T follicular helper cell (primary cell): ENCODE measurements at places on chromosomes 13 and 19.
A peak's percentile ranks its signal among the peaks of the same experiment; 100 is the strongest.

DNA sequence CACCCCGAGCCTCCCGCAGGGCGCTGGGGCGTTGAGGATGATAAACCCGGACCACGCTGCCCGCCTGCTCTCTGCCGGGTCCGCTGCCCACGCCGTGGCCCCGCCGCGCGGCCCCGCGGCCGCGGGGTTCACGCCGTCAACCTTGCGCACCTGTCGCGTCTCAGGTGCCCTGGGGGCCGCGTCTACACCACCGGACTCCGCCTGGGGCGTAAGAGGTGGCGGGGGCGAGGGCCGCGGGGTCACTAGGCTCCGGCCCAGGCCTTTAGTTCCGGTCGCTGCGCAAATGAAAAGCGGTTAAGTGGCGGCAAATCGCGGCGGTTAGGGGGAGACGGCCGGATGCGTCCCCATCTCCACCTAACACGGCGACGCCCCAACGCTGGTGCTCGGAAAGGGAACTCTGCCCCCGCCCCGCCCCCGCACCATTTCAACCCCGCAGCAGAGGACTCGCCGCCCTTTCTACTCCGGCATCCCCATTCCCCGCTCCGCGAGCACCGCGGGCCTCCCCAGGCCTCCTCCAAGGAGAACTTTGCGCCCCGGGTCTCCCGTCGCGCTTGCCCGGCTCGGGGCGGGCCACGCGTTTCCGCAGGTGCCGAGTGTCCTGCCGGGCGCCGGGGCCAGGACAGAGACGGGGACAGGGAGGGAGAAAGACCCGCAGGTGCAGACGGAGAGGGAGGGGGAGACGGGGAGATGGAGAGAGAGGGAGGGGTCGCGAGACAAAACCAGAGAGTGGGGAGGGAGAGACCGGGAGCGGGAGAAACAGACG is 4.3 kb downstream of the ONECUT3 start:
- DNase-seq: no peak

GRCh38 chr19:45800070-45800553 is 7.5 kb upstream of the DMWD start:
- no peak for DNase-seq

DNA sequence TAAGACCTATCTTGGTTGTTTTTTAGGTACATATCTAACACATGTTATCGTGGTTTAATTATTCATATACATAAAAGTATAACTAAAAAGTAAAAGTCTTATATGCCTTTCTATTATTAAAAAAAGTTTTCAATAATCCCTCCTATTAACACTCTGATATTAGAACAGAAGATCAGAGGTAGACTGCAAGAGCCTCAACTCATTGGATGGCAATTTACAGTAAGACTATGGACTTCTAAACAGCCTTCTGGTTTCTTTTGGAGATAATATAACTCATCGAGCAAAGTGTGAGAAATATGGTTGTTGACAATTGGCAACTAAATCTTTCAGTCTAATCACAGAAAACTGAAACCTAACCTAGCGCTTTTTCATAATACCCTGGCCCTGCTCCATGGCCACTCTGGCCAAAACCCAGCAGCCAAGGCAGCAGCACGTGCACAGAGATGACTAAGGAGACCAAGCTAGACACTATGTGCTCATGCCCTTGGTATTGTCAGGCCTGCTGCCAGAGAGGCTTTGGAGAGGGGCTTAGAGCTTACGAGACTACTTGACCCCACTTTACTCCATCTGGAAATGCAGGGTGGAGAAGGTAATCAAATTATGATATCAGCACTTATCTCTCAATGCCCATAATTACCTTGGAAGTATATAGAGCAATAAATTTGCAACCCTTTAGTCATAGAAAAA is 40.6 kb upstream of the EEF1AKMT1 start:
- no peak for DNase-seq

- no peak for DNase-seq
Measured at GRCh38 chr19:44602081-44602480, 11.3 kb upstream of the IGSF23 start.

- no peak for DNase-seq
Measured at GRCh38 chr19:51204321-51204720, 20.6 kb upstream of the CD33 start.

DNA sequence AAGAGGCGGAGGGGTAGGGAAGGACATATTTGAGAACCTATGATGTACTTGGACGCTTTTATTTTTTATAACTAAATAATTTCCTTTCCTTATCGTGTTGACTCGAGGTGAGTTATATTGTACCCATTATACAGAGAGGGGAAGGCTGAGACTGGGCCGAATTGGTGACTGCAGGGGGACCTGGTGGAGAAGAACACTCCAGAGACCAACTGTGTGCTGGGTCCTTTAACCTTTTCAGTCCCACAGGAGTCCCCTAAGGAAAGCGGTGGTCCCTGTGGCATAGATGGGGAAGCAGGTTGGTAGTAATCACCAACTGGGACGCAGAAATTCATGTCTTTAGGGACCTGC is 633 bp downstream of the MYH14 start:
- DNase-seq: no peak

DNA sequence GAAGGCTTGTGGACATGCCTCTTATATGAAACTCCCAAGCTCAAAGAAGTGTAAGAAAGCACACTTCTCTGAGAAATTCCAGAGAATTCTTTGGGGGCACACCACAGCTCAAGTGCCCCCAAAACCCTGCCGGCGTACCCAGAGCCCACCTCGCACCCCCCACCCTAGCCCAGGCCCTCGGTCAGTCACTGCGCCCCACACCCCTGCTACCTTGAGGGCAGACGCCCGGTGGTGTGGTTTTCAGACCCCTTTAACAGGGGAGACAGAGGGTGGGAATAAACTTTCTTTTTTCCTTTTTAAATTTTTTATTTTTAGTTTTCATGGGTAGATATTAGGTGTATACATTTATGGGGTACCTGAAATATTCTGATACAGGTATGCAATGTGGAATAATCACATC is 29.5 kb downstream of the PEPD start:
- no peak for DNase-seq

DNA sequence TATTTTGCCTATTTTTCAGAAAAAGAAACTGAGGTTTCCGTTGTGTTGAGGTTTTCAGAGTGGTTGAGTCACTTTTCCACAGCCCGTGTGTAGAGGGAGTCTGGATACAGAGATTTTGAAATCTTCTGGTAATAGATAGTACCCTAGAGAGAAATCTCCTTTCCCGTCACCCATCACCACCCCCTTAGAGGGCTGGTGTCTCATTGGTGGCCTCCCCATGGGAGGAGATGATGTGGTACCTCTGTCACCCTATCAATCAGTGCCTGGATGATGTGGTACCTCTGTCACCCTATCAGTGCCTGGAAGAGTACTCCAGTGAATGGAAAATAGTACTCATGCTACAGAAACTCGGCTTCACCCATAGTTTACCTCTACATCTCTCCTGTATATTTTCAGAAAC is 42.2 kb upstream of the SERP2 start:
- DNase-seq: no peak

DNA sequence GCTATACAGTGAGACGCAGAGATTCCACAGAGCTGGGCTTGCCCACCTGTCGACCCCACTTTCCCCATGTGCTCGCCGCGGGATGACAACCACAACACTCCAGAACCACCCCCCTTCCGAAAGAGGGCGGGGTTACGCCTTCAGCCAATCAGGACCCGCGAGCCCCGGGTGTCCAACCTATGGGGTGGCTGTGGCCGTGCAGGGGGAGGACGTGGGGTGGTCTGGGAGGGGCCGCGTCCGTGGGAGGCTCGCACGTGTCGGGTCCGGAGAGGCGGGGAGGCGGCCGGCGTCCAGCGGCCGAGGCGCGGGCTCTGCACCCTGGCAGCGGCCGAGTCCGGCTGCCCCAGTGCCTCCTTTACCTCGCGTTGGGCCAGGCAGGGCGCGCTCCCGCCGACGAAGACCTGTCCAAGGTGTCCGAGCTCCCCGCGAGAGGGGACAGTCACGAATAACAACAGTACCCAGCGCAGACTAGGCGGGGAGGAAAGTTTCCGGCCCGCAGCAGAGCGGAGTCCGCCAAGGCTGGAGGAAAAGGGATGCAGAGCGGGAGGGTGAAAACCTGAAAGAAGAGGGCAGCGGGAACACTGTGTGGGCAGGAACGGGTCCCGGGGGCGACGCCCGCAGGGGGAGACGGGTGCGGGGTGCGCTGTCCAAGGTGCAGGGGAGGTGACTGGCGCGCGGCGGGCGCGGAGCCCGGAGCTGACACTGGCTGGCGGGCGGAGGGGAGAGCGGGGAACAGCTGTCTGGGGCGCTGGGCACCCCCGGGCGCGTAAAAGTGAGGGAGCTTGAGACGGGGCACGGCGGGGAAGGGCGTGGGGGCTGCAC is 911 bp downstream of the ENOX1 start:
- no peak for DNase-seq

DNA sequence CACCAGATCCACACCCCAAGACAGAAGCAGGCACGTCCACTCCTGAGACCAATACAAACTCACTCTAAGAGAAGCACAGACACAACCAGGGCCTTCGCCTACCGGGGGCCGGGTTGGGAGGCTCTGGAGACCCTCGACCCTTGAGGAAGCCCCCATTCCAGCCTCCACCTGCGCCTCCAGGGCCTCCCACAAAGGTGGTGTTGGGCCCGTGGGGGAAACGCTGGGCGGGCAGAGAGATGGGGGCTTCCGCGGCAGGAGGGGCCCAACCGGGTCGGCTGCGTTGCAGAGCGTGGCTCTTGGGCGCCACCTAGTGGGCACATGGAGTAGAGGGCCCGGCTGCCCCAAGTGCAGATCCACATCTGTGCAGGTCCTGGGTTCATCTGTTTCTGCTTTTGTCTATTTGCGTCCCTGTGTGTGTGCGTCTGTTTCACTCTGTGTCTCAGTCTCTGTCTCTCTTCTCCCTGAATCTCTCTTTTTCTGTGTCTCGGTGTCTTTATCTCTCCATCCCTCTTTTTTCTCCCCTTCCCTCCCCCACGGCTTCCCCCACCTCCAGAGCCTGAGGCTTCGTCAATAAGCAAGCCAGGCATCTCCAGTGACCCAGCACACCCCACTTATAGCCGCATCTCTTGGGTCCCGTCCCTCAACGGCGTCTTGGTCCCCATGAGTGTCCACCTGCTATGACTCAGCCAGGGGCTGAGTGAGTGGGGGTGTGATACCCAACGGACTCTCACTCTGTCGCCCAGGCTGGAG is 10.5 kb upstream of the TINCR start:
- peak; percentile 58 for DNase-seq

- DNase-seq: no peak
Measured at GRCh38 chr13:60018536-60018935, 145.2 kb downstream of the DIAPH3 start.

- no peak for DNase-seq
Measured at GRCh38 chr19:33956941-33957340, 160.3 kb downstream of the KCTD15 start.
